Stimulated activated CD4-positive, alpha-beta T cell treated with anti-CD3 and anti-CD28 coated beads, Interleukin-15, amount 100 ng/mL, for 1 hour (primary cell): ENCODE measurements at places on chromosomes 2 and 18.

- no peak for DNase-seq
Measured at GRCh38 chr2:18208956-18209355, 330.5 kb downstream of the KCNS3 start.

DNA sequence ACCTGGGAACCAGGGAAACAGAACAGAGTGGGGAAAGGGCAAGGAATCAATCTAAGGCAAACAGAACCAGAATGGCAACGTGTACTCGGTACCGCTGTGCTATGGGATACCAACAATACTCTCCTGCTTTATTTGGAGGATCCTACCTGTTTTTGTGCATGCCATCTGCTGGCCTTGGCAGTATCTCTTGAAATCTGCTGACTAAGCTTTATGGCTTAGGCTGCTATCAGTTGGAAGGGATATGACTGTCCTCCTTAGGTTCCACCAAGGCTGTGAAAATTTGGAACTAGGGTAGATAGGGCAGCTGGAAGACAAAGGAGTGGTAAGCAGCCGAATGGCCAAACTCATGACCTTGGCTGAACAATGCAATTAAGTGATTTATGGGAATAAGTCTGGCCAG is 71.3 kb upstream of the LYPD6 start:
- DNase-seq: no peak

DNA sequence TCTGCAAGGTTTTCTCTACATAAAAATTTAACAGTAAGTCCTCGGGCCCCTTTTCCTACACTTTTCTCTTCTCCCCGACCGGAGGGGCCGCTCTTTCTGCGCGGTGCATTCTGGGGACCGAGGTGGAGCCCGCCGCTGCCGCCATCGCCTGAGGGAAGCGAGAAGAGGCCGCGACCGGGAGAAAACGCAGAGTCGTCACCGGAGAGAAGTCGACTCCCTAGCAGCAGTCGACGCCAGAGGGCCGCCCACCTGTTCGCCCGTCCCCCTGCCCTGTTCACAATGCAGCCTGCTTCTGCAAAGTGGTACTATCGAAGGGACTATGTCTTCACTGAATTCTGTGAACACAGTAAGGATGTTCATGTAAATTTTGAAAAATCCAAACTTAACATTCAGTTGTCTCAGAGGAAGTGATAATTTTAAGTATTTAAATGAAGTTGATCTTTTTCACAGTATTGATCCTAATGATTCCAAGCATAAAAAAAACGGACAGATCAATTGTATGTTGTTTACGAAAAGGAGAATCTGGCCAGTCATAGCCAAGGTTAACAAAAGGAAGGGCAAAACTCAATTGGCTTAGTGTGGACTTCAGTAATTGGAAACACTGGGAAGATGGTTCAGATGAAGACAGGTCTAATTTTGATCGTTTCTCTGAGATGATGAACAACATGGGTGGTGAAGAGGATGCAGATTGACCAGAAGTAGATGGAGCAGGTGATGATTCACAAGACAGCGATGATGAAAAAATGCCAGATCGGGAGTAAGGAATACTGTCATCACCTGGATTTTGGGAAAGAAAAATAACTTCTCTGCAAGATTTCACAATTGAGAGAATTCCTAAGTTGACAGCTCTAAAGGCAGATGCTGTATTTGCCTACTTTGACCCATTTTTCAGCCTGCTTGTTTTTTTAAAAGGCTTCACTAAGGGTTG is 55.8 kb downstream of the ASXL2 start:
- peak; percentile 38 for DNase-seq

DNA sequence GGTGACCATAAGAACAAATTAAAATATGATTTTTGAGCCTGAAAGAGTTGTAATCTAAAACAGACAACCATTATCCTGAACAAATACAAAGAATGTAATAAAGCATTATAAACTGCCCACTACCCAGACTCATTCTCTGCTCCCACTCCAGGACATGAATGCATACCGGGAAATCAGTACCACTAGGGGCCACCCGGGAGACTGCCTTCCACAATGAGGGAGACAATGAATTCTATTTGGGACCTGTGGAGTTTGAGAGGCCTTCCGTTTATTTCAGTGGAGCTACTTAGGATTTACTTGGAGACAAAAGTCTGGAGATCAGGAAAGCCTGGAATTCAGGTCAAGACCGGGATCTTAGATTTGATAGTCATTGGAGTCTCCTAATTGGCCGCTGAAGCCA is 50.0 kb downstream of the NAB1 start:
- DNase-seq: no peak

DNA sequence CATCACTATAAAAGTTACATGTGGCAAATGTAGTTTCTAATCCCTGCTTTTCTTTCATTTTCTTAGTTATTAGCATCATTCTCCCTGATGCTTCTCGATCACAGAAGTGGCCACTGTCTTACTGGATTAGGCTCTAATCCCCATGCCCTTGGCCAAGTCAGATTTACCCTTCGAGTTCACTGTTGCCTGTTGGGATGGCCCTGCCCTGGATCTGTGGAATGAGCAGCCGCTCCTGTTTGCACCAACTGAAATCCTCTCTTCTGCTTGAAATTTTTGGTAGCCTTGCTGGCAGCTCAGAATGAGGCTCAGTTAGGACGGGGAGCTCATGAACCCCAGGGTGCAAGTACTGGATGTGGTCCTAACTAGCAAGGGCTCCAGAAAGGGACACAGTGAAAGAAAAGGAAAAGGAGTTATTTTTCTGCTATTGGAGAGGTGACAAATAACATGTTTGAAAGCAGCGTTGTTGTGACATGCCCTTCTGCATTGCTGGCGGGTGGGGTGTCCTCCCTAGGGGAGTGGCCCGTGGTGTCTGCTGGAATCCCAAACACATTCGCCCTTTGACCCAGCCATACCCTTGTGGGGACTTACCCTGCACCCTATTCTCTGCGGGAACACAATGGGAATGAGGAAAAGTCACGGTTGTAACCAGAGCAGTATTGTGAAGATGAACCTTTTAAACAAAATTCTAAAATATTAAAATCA is 34.5 kb downstream of the RBFA start:
- no peak for DNase-seq

- no peak for DNase-seq
Measured at GRCh38 chr2:15731213-15731888, 139.7 kb downstream of the DDX1 start.

DNA sequence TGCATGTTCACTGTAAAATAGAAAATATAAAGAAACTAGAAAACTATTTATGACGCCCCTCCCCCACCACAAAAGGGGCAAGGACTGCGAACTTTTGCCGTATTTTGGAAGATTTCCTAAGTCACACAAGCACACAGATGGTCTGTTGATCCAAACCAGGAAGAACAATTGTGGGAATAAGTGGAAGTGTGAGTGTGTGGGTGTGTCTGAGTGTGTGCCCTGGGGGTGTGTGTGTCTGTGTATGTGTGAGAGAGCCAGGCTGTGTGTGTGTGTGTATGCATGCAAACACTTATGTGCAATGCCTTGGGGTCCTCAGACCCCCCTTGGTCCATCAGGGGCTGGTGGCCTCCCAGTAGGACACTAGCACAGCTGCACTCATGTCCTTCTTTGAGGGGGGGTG is 43.1 kb downstream of the HPCAL1 start:
- no peak for DNase-seq

DNA sequence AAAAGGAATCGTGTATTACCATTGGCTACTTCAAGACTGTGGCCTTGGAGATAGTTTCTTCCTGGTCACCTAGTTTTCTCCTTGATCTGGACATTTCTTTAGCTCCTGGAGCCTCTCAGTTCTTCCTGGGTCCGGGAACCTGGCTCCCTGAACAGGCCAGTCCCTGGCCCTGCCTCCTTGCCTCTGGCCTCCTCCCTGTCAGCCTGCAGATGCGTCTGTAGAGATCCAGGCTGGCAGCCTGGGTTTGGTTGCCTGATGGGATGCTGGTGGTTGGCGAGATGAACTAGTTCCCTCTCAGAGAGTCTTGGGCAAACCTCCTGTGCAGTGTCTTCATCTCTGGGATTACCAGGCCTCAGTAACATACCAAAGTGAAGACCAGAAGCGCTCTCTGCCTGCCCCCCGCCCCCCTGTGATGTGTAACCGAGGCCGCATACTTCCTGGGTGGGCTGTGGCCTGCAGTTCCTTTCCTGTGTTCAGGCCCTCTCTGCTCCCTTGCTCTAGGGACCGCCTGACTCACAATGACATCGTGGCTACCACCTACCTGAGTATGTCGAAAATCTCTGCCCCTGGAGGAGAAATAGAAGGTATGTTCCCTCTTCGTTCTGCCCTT is 85.4 kb downstream of the DYSF start:
- DNase-seq: no peak

DNA sequence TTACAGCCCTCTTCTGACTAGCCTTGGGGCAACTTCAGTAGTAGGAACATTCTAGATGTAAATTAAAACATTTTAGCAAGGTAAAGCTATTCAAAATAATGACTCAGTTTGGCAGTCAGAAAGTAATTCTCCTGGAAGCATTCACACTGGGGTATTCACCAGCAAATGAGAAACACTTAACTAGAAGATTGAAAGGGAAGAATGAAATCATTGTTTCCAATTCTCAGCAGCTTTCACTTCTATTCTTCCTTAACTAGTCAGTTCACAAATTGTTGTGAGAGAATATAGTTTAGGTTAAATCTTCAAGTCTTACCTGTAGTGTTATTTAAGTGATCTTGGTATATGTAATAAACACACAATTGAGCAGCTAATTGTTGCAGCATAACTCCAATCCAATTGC is 1135.6 kb upstream of the FAM98A start:
- DNase-seq: no peak

GRCh38 chr2:28093308-28093707 is 202.8 kb downstream of the BABAM2 start:
- DNase-seq: no peak

DNA sequence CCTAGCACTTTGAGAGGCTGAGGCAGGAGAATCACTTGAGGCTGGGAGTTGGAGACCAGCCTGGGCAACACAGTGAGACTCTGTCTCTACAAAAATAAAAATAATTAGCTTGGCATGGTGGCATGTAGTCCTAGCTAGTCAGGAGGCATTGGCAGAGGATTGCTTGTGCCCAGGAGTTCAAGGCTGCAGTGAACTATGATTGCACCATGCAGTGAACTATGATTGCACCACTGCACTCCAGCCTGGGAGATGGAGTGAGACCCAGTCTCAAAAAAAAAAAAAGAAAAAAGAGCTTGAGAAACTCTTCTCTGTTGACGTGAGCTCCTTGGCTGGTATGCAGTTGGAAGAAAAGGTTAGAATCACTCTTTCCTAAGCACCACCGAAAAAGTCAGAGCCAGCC is 125.1 kb upstream of the TNP1 start:
- no peak for DNase-seq

- DNase-seq: no peak
Measured at GRCh38 chr18:39318462-39318861, 1752.9 kb upstream of the CELF4 start.

DNA sequence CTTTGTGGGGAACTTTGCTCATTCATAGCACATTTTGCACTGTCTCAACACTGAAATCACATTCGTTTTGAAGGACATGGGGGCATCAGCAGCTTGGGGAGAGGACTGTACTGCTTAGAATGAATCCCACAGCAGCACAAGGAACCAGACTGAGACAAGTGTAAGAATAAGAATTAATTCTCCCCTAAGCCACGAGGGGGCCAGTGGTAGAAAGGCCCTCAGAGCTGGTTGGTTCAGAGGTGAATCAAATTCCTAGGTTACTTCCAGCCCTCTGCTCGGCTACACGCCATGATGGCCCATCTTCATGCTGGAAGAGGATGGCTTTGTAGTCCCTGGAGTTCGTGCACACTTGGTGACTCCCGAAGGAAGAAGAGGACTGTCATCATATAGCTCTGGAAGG is 12.0 kb upstream of the MC5R start:
- DNase-seq: no peak

- no peak for DNase-seq
Measured at GRCh38 chr2:55707751-55708150, 14.1 kb upstream of the PNPT1 start.

DNA sequence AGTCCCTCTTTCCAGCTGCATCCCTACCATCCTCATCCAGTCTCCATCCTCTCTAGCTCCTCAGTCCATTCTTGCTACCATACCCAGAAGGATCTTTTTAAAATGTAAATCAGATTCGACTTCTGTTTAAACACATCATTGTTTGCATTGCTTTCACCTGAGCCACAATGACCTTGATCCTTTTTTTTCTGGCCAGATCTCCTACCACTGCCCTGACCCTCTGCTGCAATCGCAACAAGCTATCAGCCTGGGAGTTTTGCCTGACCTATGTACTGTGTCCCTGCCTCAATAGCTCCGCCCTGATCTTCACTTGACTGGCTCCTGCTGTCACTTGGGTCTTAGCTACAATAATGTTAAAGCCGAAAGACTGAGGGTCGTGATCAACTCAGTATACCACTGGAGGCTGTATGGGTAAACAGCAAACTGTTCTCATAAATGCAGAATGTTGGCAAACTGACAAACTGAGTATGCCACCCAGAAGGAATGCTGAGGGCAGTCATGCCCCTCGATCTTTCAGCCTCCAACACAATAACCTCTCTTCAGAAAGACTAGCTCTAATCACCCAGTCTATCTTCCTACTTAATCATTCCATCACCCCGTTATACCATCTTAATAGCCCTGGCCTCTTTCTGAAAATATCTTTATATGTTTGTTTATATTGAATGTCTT is 2.6 kb upstream of the RBM43 start:
- no peak for DNase-seq

- no peak for DNase-seq
Measured at GRCh38 chr18:58552057-58552461, 76.8 kb downstream of the ALPK2 start.

DNA sequence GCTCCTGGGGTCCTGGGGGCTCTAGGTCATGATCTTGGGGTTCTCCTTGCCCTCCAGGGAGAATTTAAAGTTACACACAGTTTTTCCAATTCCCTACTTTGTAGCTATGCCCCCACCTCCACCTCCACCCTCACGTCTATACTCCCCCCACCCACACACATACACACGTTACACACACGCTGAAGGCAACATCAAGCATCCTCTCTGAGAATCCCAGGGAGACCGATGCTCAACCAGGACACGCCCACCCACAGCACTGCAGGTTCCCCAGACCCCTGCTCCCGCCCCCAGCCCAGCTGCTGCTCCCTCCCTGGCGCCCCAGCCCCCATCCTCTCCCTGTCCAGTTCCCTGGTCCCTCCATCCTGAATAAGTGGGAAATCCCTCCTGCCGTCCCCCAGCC is 6.4 kb upstream of the TNS1 start:
- DNase-seq: no peak

GRCh38 chr18:70429847-70430500 is 141.1 kb downstream of the SOCS6 start:
- DNase-seq: no peak
